ELR (cell line): ENCODE measurements at places on chromosomes 6 and 20.

- no peak for DNase-seq
Measured at GRCh38 chr20:59158673-59159072, 4.9 kb upstream of the ZNF831 start.

GRCh38 chr6:11013721-11014070, 30.4 kb downstream of the ELOVL2 start:
- DNase-seq = no peak

DNA sequence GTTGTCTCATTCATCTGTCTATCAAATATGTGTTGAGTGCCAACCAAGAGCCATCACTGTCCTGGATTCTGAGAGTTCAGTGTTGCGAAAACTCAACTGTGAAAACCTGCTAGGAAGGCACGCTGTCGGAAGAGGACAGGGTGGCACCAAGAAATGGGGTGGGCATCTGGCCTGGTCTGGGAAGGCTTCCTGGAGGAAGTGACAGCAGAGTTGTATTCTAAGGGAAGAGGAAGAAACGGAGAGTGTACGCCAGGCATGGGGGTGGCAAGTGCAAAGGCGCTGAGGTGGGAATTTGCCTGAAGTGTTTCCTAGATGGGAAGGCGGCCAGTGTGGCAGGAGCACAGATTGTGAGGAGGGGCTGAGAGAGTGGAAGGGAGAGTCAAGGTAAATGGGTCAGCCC, 91.2 kb downstream of the ANKRD60 start:
- no peak for DNase-seq

GRCh38 chr6:33237741-33238140, 29.4 kb downstream of the RING1 start:
- DNase-seq = no peak

DNA sequence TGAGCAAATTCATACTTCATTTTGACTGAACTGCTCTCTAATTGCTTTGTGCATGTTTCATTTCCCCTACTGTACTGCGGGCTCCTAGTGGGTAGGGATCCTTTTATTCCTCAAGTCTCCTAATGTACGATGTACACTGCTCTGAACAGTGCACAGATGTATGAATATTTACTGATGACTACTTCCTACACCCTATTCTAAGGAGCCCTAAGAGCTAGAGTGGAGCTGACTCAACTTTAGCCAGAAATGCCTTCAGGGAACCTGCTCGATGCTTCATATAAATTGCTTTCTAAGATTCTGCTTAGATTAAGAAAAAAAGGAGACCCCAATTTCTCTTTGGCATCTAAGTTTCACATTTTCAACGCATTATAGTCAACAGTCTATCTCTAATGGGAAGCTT, 47.6 kb upstream of the SPDEF start:
- peak; percentile 56 for DNase-seq

GRCh38 chr20:61527626-61528025, 275.6 kb downstream of the CDH4 start:
- DNase-seq = no peak

GRCh38 chr6:75091467-75092190, 114.2 kb downstream of the COL12A1 start:
- no peak for DNase-seq

DNA sequence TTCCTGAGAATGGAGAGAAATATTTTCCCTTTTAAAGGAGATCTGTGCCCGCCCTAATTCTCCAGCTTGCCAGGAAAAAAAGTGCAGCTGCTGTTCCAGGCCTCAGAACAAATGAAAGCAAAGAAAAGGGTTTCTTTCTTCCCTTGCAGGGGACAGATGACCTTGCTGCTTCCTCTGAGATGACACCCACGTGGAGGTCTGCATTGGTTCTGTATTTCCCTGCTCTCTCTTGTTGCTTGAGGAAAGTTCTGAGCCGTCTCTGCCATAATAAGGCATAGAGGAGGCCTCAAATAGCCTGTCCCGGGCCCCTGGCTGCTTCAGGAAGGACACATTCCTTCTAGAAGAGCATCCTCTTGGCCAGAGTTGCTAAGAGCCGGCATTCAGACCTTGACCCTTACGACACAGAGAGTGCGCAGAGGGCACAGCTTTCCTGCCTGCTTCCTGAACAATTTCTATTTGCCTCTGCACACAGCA, 501.8 kb upstream of the SULF2 start:
- DNase-seq = no peak

- DNase-seq = no peak
Measured at GRCh38 chr6:170294813-170295509, 4.1 kb upstream of the DLL1 start.

- DNase-seq = no peak
Measured at GRCh38 chr6:137878486-137879285, 11.6 kb downstream of the TNFAIP3 start.

DNA sequence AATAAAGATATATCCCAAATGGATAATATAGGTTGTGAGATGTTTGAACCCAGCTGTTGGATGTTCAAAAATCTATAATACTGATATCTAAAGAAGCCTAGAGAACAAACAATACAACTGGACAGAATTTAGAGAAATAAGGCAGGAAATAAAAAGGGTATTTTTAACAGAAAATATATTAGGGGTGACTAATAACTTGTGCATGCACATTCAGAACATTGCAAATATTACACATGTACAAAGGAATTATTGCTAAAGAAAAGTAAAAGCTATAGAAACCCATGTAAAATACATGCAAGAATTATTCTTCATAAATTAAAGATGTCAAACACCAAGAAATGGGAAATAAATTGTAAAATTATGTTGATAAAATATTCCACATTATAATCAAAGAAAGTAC, 32.7 kb upstream of the HCRTR2 start:
- peak; percentile 45 for DNase-seq

DNA sequence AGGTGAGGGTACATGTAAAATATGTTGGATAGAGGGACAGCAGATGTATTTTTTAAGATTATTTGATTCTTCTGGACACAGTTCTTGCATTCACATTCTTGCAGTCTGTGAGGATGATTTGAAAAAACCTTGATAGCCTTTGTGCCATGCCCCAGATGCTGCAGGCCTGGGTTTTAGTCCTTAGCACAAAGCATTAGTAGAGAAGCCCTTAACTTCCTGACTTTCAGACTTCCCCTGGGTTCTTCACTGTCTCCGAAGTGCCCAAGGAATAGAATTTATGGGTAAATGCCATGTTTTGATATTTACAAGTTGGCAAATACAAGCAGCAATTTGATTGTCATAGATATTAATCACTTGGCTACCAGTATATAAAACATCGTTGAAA, 67.6 kb upstream of the SUPT3H start:
- no peak for DNase-seq

DNA sequence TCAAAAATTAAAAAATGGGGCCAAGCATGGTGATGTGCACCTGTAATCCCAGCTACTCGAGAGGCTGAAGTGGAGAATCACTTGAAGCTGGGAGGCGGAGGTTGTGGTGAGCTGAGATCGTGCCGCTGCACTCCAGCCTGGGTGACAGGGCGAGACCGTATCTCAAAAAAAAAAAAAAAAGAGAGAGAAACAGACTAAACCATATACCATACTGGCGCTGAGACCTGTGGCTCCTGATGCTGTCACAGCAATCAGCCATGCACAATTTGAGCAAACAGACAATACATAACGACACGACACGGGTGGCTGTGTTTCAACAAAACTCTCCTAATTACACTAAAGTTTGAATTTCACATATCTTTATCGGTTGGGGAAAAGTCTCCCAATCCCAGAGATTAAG, 14.9 kb upstream of the CBFA2T2 start:
- DNase-seq = no peak

DNA sequence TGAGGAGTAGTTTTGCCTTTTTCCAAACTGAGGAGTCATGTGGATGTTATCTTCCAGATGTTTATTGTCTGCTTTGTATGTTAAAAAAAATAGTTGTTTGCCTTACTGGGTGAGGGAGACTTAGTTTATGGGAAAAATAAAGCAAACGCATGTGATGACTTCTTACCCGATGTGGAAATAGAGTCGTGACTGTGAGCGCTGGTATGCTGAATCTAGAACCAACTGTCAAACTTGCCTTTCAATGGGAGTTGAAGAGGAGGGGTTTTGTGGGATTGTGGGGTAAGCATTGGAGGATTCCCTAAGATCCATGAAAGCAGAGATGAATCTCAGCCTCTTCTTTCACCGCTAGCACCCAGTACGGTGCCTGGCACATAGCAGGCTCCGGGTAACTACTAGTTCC, 5.3 kb downstream of the DCBLD1 start:
- peak; percentile 83 for DNase-seq

- DNase-seq = peak; percentile 90
Measured at GRCh38 chr6:7156643-7157278, 49.0 kb downstream of the RREB1 start.
